MM.1S (cell line): ENCODE measurements at places on chromosomes 2 and 18.

GRCh38 chr2:163173591-163173990, 335.0 kb upstream of the KCNH7 start:
- H3K4me3 ChIP-seq: no peak overlapping the region
- no peak for DNase-seq
- H3K36me3 ChIP-seq: no peaks in the 10 kb centered on the region
- no peaks in the 10 kb centered on the region for H3K27me3 ChIP-seq
- no peaks in the 10 kb centered on the region for H3K4me1 ChIP-seq

GRCh38 chr2:232838406-232838874, 31.6 kb upstream of the SNORC start:
- H3K36me3 ChIP-seq: no peaks in the 10 kb centered on the region; the same call in 1 of the 2 replicates
- H3K4me1 ChIP-seq: peaks cover 25% of the 10 kb centered on the region
- H3K27me3 ChIP-seq: no peaks in the 10 kb centered on the region
- peak; percentile 78 for DNase-seq

- H3K27me3 ChIP-seq: no peaks in the 10 kb centered on the region
- no peak overlapping the region for H3K4me3 ChIP-seq
- H3K27ac ChIP-seq: no peak overlapping the region
Measured at GRCh38 chr2:34241905-34242762, 643.0 kb upstream of the FAM98A start.

DNA sequence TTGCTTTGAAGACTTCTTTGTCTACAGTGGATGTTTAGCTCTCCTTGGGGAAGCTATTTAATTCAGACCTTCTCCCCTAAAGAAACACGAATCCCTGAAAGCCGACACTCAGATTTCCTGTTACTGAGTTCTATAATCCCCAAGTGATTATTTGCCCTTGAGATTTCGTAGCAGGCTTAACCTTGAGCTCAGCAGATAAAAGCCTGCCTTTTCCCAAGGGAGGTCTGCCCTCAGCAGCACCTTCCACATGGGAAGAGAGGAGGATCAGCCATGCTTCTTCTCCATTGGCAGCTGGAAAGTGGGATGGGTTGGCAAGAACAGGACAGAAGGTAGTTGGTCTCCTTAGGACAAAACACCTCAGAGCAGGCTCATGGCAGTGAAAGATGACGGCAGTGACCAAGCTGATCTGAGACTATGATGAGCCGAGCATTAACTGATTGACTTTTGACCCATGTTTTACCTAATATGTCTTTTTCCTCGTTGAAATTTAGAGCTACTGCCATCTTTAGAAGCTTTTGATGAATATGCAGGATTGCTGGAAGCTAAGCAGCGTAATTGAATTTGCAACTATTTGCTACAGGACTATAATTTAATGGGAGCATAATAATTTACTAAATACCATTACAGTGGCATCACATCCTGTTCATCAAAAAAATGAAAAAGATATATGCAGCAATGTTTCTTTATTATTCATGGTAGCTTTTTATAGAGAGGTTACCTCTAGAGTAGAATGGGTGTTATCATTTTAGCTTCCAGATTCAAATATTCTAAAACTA, 511.1 kb upstream of the ID2 start:
- no peak overlapping the region for H3K4me3 ChIP-seq
- H3K36me3 ChIP-seq: no peaks in the 10 kb centered on the region
- no peaks in the 10 kb centered on the region for H3K27me3 ChIP-seq

GRCh38 chr2:217494557-217494956, 508.2 kb downstream of the TNS1 start:
- no peak overlapping the region for H3K4me3 ChIP-seq
- no peak overlapping the region for H3K27ac ChIP-seq
- DNase-seq: no peak
- no peaks in the 10 kb centered on the region for H3K4me1 ChIP-seq

DNA sequence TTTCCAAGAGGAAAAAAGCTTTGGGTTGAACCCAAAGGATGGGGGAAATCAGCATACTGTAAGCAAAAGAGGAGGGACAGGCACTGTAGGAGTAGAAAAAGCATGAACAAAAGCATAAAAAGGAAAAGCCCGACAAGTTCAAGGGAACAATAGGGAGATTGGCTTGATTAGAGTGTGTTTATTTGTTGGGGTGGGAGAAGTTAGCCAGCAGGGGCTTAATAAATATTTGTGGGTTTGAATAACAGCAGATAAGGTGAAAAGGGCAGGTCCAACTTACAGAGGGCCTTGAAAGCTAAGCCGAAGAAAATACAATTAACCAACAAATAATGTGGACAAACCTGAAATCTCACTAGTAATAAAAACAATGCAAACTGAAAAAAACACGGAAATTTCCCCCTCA, 126.7 kb downstream of the THADA start:
- no peaks in the 10 kb centered on the region for H3K4me1 ChIP-seq
- H3K27ac ChIP-seq: no peak overlapping the region
- no peaks in the 10 kb centered on the region for H3K27me3 ChIP-seq
- no peaks in the 10 kb centered on the region for H3K36me3 ChIP-seq
- no peak overlapping the region for H3K4me3 ChIP-seq
- no peak for DNase-seq

- no peak for DNase-seq
- H3K36me3 ChIP-seq: no peaks in the 10 kb centered on the region
- H3K27me3 ChIP-seq: no peaks in the 10 kb centered on the region
- no peak overlapping the region for H3K27ac ChIP-seq
- H3K4me3 ChIP-seq: no peak overlapping the region
- H3K4me1 ChIP-seq: peaks cover 4% of the 10 kb centered on the region; the same call in 1 of the 2 replicates
Measured at GRCh38 chr2:59303272-59303671, 1062.1 kb upstream of the FANCL start.

DNA sequence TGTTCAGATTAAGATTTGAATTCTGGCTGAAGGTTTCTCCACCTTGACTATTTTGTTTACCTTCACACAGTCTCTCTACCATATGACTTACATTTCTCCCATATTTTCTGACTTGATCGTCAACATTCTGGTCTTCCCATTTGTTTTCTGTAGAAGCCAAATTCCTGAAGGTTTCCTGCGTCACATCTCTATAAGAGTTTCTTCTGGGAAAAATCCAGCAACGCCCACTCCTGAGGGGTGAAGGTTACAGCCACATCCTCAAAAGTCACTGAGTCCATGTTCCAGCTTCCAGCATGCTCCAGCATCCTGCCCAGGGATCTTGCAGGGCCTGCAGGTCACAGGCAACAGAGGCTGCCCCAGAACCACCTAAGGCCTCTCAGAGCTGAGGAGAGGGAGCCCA, 47.5 kb downstream of the NBEAL1 start:
- H3K27ac ChIP-seq: no peak overlapping the region
- H3K36me3 ChIP-seq: no peaks in the 10 kb centered on the region
- H3K27me3 ChIP-seq: no peaks in the 10 kb centered on the region
- no peaks in the 10 kb centered on the region for H3K4me1 ChIP-seq

GRCh38 chr2:99836690-99837605, 305.4 kb downstream of the AFF3 start:
- no peak overlapping the region for H3K4me3 ChIP-seq
- H3K4me1 ChIP-seq: no peaks in the 10 kb centered on the region
- no peaks in the 10 kb centered on the region for H3K27me3 ChIP-seq
- H3K36me3 ChIP-seq: no peaks in the 10 kb centered on the region
- no peak overlapping the region for H3K27ac ChIP-seq
- no peak for DNase-seq

DNA sequence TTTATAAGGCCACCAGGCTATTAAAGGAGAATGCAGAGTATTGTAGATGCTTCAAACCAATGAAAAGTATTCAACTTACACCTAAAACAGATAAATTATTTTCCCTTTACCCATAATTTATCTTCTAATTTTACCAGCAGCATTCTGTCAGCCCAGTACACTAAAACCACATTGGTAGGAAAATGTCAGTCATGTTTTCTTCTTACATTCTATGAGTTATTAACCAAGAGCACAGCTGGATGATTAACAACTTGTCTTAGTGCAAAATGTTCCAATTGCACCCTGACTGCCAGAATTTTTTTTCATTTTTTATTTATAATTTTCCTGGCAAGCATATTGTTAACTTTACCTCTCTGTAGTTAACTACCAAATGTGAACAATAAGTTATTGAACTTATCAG, 79.0 kb upstream of the WDR75 start:
- H3K27ac ChIP-seq: no peak overlapping the region
- H3K4me1 ChIP-seq: no peaks in the 10 kb centered on the region
- no peaks in the 10 kb centered on the region for H3K36me3 ChIP-seq
- DNase-seq: no peak

- no peak for DNase-seq
- no peak overlapping the region for H3K4me3 ChIP-seq
- H3K36me3 ChIP-seq: no peaks in the 10 kb centered on the region
- no peaks in the 10 kb centered on the region for H3K27me3 ChIP-seq
Measured at GRCh38 chr18:32049393-32050171, 31.0 kb downstream of the RNF125 start.

GRCh38 chr2:74278694-74279093, 64.5 kb downstream of the SLC4A5 start:
- no peak overlapping the region for H3K27ac ChIP-seq
- H3K27me3 ChIP-seq: no peaks in the 10 kb centered on the region
- H3K4me3 ChIP-seq: no peak overlapping the region

GRCh38 chr18:13566941-13567746, 159.2 kb downstream of the FAM210A start:
- peak overlapping the region; percentile 39; the same call in 1 of the 2 replicates for H3K27ac ChIP-seq
- no peak overlapping the region for H3K4me3 ChIP-seq
- DNase-seq: peak; percentile 76
- H3K27me3 ChIP-seq: peaks cover 4% of the 10 kb centered on the region; the same call in 1 of the 2 replicates
- H3K4me1 ChIP-seq: peaks cover 12% of the 10 kb centered on the region

GRCh38 chr2:149562324-149562723, 25.3 kb downstream of the MMADHC start:
- peaks cover 16% of the 10 kb centered on the region for H3K4me1 ChIP-seq
- peak; percentile 79 for DNase-seq
- H3K36me3 ChIP-seq: no peaks in the 10 kb centered on the region
- peak overlapping the region; percentile 39 for H3K4me3 ChIP-seq

DNA sequence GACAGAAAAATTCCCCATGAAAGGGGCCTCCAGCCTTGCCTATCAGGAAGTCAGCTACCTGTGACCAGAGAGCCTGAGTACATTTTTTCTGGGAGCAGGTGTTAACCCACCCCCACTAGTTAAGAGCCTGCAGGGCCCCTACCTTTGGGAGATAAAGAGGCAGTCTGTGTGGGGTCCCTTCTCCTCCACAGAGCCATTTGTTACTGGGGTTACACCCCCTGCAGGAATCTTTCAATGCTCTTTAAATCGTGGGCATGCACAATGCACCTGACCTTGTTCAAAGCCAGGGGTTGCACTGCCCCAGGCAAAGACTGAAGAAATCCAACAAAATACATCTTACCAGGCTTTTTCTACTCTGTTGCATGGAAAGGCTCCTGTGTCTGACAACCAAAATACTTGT, 15.7 kb upstream of the LYPD6 start:
- H3K36me3 ChIP-seq: no peaks in the 10 kb centered on the region
- no peak for DNase-seq
- H3K27ac ChIP-seq: no peak overlapping the region
- H3K27me3 ChIP-seq: no peaks in the 10 kb centered on the region
- H3K4me3 ChIP-seq: no peak overlapping the region
- no peaks in the 10 kb centered on the region for H3K4me1 ChIP-seq

- no peak for DNase-seq
- no peaks in the 10 kb centered on the region for H3K4me1 ChIP-seq
- no peak overlapping the region for H3K4me3 ChIP-seq
- no peak overlapping the region for H3K27ac ChIP-seq
- H3K36me3 ChIP-seq: no peaks in the 10 kb centered on the region
Measured at GRCh38 chr2:239690651-239691631, 290.1 kb upstream of the HDAC4 start.

DNA sequence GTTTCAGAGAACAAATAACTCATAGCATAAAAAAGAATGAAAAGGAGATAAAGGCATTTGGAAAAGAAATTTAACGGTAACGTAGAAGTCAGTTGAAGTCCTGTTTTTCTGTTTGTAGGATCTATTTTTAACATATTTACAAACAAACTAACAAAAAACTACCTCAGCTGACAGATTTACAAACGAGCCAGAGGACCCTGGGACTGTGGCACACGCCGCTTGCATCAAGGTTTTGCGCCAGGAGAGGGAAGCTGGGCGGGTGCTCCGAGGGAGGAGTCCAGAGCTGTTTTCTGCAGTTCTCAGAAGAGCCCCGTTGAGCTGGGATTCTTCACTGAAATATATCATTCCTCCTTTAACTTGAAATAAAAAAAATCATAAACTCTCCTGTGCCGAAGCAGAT, 13.6 kb upstream of the TMEM18 start:
- H3K27ac ChIP-seq: no peak overlapping the region
- DNase-seq: no peak
- H3K4me1 ChIP-seq: no peaks in the 10 kb centered on the region; the same call in 1 of the 2 replicates
- no peaks in the 10 kb centered on the region for H3K36me3 ChIP-seq
- H3K4me3 ChIP-seq: no peak overlapping the region

GRCh38 chr2:7102826-7103225, 185.6 kb downstream of the RNF144A start:
- H3K4me1 ChIP-seq: peaks cover 3% of the 10 kb centered on the region
- no peak overlapping the region for H3K4me3 ChIP-seq
- H3K36me3 ChIP-seq: no peaks in the 10 kb centered on the region

GRCh38 chr2:124254621-124255020, 229.5 kb downstream of the CNTNAP5 start:
- no peak for DNase-seq
- H3K36me3 ChIP-seq: no peaks in the 10 kb centered on the region
- H3K27ac ChIP-seq: no peak overlapping the region
- no peaks in the 10 kb centered on the region for H3K4me1 ChIP-seq
- H3K27me3 ChIP-seq: no peaks in the 10 kb centered on the region
- H3K4me3 ChIP-seq: no peak overlapping the region

GRCh38 chr18:37487400-37487867, 78.2 kb downstream of the CELF4 start:
- H3K4me1 ChIP-seq: no peaks in the 10 kb centered on the region
- H3K4me3 ChIP-seq: no peak overlapping the region
- H3K36me3 ChIP-seq: no peaks in the 10 kb centered on the region
- no peak for DNase-seq
- H3K27ac ChIP-seq: no peak overlapping the region

GRCh38 chr18:44119607-44120006, 561.1 kb upstream of the SETBP1 start:
- no peaks in the 10 kb centered on the region for H3K36me3 ChIP-seq
- H3K27me3 ChIP-seq: no peaks in the 10 kb centered on the region
- no peak for DNase-seq
- H3K4me1 ChIP-seq: no peaks in the 10 kb centered on the region
- no peak overlapping the region for H3K4me3 ChIP-seq

DNA sequence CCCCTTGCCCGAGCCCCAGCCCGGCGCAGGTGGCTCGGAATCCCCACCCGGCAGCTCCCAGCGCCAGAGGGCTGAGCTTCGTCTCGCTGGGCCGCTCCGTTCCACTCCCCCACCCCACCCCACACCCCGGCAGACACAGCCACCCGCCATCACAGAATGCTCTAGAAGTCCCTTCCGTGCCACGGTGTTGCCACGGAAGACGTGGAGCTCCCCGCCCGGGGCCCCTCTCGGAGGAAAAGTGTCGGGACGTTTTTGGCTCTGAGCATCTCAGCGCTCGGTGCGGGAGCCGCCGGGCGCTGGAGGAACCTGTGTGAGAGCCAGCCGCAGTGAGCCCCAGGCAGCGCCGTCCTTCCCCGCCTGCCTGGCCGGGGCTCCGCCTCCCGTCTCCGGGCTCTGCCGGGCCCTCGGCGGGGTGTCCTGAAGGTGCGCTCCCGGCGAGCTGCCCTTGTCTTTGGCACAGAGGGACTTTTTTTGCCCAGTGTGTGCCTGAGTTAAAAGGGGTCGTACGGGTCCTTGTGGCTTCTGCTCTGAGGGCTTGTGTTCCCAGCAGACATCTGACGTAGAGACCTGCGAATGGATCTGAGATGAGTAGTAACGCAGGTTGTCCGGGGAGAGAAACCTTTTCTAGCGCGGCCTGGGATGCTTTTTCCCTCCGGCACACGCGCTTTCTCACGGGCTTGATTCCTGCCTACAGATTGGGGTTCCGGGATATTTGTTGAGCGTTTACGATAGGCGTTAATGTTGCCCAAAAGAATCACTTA, 1.8 kb downstream of the ZCCHC2 start:
- H3K4me3 ChIP-seq: peak overlapping the region; percentile 63
- no peaks in the 10 kb centered on the region for H3K36me3 ChIP-seq
- peak; percentile 42 for DNase-seq
